ENCODE measurements at places on chromosomes 13 and 19.

DNA sequence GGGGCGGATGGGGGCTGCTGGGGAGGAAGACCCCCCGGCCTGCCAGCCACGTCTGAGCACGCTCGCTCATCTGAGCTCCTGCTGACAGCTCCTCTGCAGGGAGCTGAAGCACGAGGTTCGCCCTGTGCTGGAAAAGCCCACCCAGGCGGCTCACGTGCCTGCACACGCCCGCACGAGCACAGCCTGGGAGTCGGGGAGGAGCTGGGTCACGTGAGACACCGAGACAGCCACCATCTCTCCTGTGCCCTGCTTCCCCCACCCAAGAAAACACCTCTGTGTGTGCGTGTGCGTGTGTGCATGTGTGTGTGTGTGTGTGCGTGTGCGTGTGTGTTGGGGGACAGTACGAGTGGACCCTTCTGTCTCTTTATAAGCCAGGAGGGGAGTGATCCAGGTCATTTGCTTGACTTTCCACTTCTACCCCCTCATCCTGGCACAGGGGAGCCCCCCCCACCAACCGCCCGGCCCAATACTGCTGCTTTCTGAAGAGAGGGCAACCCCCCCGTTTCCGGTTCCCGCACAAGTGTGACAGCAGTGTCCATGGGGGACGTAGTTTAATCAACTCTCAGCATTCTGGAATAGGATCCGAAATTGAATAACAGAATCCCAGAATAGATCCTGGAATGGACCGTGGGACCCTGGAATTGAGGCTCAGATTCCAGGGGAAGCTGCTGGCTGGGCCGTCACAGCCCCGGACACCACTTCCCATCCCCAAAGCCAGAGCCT is 42.5 kb downstream of the CELF5 start:
- DNase-seq = peak; percentile 28
- H3K36me3 ChIP-seq = no peaks in the 10 kb centered on the region
- peaks cover 52% of the 10 kb centered on the region for H3K27me3 ChIP-seq
- no peak overlapping the region for H3K27ac ChIP-seq
- H3K4me1 ChIP-seq = peaks cover 10% of the 10 kb centered on the region
- H3K4me3 ChIP-seq = no peak overlapping the region

DNA sequence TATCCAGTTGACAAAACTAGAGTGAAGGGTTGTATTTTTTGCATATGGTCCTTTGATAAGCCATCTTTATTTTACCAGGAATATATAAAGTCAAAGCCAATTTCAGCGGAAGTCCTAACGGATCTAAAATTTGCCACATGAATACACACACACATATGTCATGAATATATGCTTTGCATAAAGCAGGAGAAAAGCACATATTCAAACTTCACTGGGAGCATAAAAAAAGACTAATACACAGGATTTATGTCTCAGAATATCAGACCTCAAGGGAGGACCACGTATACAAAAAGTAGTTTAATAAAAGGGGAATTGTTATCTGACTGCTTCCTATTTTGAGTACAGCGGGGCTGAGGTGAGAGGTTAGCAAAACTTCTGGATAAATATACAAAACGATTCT is 308.7 kb downstream of the PCDH9 start:
- no peaks in the 10 kb centered on the region for H3K36me3 ChIP-seq
- H3K4me1 ChIP-seq = no peaks in the 10 kb centered on the region
- H3K27ac ChIP-seq = no peak overlapping the region
- H3K27me3 ChIP-seq = no peaks in the 10 kb centered on the region
- no peak for DNase-seq

DNA sequence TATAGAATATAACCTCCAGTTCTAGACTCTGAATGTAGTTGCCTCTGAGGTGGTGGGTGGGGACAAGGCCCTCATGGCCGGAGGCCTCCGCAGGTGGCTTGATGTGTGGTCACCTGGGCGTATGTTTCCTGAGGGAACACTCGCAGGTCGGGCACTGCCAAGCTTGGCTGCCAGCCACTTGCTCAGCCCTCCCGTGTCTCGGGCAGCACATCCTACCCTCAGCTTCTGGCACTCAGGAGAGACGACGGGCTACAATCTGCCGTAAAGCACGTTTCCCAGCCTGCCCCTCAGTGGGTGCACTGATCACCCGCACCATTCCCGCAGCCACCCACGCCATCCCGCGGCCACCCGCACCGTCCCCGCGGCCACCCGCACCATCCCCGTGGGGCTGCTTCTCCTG is 15.2 kb downstream of the THOP1 start:
- H3K4me3 ChIP-seq = no peak overlapping the region
- H3K27me3 ChIP-seq = no peaks in the 10 kb centered on the region
- no peak for DNase-seq

DNA sequence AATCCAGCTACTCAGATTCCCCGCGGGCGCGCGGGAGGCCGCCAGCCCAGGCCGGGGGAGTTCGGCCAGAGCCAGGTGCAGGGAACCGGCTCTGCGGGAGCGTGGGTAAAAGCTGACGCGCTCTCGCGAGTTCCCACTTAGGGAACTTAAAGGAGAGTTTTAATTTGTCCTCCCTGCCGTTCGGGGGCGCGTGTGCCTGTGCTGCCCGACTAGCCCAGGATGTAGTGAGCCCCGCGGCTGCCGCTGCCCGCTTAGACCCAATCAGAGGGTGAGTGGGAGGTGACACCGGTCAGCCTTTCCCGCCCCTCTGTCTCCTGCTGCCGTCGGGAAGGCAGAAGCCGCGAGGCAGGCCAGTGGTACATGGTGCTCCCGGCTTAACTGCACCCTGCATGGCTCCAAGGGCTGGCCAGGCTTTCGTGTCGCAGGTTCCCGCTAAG is 36.0 kb upstream of the NEK3 start:
- no peak overlapping the region for H3K27ac ChIP-seq
- H3K36me3 ChIP-seq = no peaks in the 10 kb centered on the region
- no peaks in the 10 kb centered on the region for H3K27me3 ChIP-seq
- DNase-seq = no peak

GRCh38 chr19:4327252-4327876 is 11.3 kb downstream of the STAP2 start:
- peaks cover 5% of the 10 kb centered on the region for H3K27me3 ChIP-seq
- peak overlapping the region; percentile 32 for H3K4me3 ChIP-seq
- H3K27ac ChIP-seq = no peak overlapping the region
- peak; percentile 68 for DNase-seq
- H3K36me3 ChIP-seq = no peaks in the 10 kb centered on the region

GRCh38 chr13:48043789-48044503 is 6.4 kb downstream of the NUDT15 start:
- no peaks in the 10 kb centered on the region for H3K27me3 ChIP-seq
- no peak overlapping the region for H3K27ac ChIP-seq
- no peak for DNase-seq
- H3K4me3 ChIP-seq = no peak overlapping the region
- H3K36me3 ChIP-seq = peaks cover 43% of the 10 kb centered on the region

GRCh38 chr13:29111446-29111845 is 291.3 kb downstream of the MTUS2 start:
- H3K4me1 ChIP-seq = no peaks in the 10 kb centered on the region
- no peak overlapping the region for H3K27ac ChIP-seq
- H3K36me3 ChIP-seq = no peaks in the 10 kb centered on the region
- no peaks in the 10 kb centered on the region for H3K27me3 ChIP-seq
- no peak for DNase-seq
- H3K4me3 ChIP-seq = no peak overlapping the region

DNA sequence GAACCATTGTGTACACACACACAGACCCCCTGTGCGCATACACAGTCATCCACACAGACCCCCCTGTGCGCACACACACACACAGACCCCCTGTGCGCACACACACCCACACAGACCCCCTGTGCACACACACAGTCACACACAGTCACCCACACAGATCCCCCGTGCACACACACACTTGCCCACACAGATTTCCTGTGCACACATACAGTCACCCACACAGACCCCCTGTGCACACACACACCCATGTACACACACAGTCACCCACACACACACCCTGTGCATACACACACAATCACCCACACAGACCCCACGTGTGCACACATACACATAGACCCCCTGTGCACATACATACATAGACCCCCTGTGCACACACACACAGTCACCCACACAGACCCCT is 106.1 kb downstream of the HSPH1 start:
- H3K27ac ChIP-seq = no peak overlapping the region
- no peak for DNase-seq
- H3K4me3 ChIP-seq = no peak overlapping the region
- H3K4me1 ChIP-seq = no peaks in the 10 kb centered on the region
- H3K27me3 ChIP-seq = no peaks in the 10 kb centered on the region

DNA sequence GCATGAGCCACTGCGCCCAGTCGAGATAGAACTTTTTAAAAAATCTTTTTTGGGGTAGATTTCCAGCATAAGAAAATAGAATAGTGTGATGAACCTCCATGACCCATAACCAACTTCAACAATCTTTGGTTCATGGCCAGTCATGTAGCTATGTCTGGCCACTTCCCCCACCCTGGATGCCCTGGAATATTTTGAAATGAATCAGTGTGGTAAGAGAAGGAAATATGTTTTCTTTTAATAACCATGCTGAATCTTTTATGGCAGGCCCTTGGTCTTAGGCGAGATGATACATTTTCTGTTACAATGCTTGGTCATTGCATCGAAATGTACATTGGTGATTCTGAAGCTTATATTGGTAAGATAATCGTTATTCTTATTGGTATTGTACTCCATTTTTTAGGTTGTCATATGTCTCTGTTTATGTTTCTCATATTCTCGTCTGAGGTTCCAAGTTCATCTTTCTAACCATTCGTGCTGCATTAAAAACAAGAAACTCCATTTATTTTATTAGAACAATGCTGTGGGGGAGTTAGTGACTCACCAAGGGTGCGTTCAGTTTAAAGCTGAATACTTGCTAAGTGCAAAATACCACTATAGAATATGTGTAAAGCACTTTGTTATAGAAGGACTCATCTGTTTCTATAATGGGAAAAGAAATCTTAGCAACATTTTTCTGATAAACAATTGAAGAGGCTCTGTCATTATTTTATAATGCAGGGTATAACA is 16.4 kb upstream of the UPF3A start:
- no peak overlapping the region for H3K27ac ChIP-seq
- no peaks in the 10 kb centered on the region for H3K27me3 ChIP-seq
- no peaks in the 10 kb centered on the region for H3K4me1 ChIP-seq
- peaks cover 96% of the 10 kb centered on the region for H3K36me3 ChIP-seq
- no peak overlapping the region for H3K4me3 ChIP-seq
- no peak for DNase-seq

DNA sequence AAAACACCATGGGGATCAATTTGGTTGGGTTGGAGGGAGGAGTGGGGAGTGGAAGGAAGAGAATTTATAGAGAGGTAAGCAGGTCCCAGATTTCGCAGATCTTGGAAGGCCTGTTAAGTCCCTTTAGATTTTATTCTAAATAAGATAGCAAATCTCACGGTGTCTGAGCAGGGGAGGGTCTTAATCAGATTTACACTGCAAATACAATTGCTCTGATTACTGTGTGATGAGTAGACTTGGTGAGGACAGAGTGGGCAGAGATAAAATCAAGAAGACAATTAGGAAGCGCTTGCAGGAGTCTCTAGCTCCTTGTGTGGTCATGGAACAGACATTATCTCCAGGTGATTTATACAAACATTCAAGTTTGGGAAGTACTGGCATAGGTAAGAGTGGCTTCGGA is 126.0 kb downstream of the GPC6 start:
- DNase-seq = no peak
- H3K36me3 ChIP-seq = no peaks in the 10 kb centered on the region
- H3K27me3 ChIP-seq = peaks cover 13% of the 10 kb centered on the region
- no peaks in the 10 kb centered on the region for H3K4me1 ChIP-seq

DNA sequence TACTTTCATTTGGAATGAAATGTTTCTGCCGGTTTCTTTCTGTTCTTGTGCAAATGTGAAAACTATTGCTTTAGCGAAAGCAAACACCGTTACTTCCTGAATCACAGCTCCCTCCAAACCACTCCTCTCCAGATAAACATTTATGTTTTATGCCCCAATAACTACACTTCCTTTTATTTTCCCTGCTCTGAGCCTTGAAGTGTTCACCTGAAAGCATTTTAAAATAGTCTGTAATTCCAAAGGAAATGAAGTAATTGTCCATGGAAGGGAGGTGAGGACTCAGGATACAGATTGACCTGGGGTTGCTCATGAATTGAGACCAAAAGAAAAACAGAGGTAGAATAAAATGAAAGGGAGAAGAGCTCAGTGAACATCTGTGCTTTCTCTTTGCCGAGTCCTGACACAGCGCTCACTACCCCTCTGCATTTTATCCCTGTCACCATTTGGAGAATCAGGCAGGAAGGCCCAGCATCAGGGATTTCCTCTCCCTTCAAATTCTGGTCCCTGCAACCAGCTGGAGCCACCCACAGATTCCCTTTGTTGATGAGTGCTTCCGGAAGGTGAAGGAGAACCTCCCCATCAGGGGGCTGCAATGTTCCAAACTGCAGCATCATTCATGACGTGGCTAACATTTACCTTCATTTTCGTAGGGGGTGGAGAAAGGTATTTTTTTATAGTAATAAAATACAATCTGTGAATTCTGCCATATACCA is 171.9 kb downstream of the ITGBL1 start:
- H3K36me3 ChIP-seq = no peaks in the 10 kb centered on the region
- peak overlapping the region; percentile 61 for H3K27ac ChIP-seq
- H3K4me3 ChIP-seq = no peak overlapping the region

DNA sequence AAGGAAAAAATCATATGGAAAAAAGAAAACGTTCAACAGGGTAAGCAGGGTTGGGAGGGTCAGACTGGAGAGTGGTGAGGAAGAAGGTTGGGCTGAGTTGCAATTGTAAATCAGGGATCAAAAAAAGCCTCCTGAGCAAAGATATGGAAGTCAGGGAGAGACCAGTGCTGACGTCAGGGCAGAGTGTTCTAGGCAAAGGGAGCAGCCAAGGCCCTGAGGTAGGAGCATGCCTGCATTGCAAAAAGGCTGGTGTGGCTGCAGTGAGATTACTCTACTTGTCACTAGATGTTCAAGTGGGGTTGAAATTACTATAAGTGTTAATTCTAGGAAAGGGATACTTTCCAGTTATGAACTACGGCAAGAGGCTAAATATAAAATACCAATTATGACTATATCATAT is 562.0 kb downstream of the MYO16 start:
- H3K27me3 ChIP-seq = no peaks in the 10 kb centered on the region
- H3K36me3 ChIP-seq = no peaks in the 10 kb centered on the region
- H3K27ac ChIP-seq = no peak overlapping the region
- DNase-seq = no peak

- no peak overlapping the region for H3K27ac ChIP-seq
- H3K4me3 ChIP-seq = no peak overlapping the region
- H3K4me1 ChIP-seq = no peaks in the 10 kb centered on the region
Observed at GRCh38 chr19:42455621-42456081, 12.9 kb upstream of the CXCL17 start.

- no peak overlapping the region for H3K27ac ChIP-seq
- H3K27me3 ChIP-seq = no peaks in the 10 kb centered on the region
- DNase-seq = no peak
- peaks cover 38% of the 10 kb centered on the region for H3K36me3 ChIP-seq
Observed at GRCh38 chr13:42218576-42218975, 53.4 kb upstream of the AKAP11 start.

GRCh38 chr19:56297010-56297409 is 17.6 kb downstream of the ZSCAN5A start:
- no peaks in the 10 kb centered on the region for H3K36me3 ChIP-seq
- H3K27ac ChIP-seq = no peak overlapping the region

Data from SJSA1 (cell line).